ENCODE measurements at places on chromosomes 7 and 10.
A peak's percentile ranks its signal among the peaks of the same experiment; 100 is the strongest.

- no peak for DNase-seq
Observed at GRCh38 chr10:84177541-84178141, 4.0 kb downstream of the GPR15LG start.

- DNase-seq = no peak
Observed at GRCh38 chr10:100983868-100984671, 3.2 kb downstream of the MRPL43 start.

GRCh38 chr10:122796796-122797195 lies 48.9 kb downstream of the CUZD1 start:
- no peak for DNase-seq

- DNase-seq = no peak
Observed at GRCh38 chr7:44386139-44386913, 60.9 kb upstream of the CAMK2B start.

GRCh38 chr7:92735707-92736106 lies 100.7 kb downstream of the CDK6 start:
- no peak for DNase-seq

DNA sequence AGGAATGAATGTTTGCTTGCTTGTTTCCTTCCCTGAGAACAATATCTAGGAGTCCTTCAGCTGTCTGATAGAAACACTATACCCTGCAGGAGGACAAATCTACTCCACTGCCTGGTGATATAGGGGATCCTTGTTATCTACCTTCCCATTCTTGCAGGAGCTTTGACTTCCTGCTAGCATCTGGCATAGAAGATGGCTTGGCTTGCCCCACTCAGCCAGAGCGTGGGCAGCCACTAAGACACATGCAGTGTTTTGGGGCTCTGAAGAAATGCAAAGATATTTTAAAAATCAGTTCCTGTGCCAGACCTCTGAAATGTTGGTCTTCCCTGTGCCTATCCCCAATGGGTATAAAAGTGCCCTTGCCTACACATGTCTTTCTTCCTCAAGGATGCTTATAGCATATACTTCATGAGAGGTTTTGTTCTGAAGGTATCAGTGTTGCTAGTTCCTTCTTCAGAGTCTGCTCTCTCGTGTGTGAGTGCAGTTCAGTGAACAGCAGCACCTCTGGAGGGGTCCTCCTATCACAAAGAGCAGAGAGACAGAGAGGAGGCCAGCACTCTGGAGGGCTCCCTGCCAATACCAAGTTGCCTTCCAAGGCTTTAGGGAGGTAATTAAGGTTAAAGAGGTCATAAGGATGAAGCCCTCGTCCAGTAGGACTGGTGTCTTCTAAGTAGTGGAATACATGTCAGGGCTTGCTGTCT lies 149.1 kb upstream of the CALCR start:
- DNase-seq = no peak

DNA sequence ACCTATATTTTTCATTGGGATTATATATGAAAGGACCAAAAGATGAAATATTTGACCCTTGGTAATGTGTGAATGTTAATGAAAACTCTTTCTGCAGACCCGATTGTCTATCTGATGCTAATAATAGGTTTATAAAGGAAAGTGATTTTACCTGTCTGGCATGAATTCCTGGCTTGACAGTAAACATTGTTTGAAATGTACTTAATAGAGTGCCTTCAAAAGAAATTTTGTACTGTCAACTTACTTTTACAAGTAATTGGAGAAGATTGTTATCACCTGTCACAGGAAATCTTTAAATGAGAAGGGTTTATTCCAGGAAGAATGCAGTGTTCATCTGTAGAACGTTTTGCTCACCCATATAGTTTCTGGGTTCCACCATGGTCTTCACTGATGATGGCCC lies 588.2 kb downstream of the INHBA start:
- no peak for DNase-seq

- DNase-seq = no peak
Observed at GRCh38 chr10:122849090-122849489, 3.4 kb upstream of the CUZD1 start.

DNA sequence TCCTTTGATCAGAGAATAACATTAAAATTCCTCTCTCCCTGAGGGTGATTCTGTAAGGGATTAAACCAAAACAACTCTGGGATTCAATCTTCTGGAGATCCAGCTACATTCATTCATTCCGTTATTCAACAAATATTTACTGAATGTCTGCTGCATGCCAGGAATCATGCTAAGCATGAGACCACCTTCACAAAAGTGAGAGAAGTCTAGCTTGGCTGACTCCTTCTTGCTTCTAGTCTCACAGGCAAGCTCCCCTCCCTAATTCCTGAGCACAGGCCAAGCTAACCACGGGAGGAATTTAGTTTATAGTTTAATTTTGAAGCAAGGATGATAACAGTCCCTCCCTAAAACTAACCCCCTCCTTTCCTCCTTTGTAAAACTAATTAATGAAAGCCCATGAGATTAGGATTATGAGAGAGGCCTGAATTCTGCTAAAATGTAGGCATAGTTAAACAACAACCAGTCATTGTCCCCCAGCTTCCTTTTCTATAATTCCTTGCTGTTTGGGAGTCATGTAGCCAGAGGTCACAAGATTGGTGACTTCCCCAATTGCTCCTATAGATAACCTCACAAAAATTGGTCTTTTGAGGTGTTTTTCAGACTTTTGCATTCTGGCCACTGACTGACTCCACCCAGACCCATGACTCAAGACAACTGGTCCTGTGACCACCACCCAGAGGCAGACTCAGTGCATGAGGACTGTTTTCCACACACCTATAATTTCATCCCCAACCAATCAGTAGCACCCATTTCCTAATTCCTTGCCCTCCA lies 113.5 kb downstream of the ITGB8 start:
- DNase-seq = no peak

DNA sequence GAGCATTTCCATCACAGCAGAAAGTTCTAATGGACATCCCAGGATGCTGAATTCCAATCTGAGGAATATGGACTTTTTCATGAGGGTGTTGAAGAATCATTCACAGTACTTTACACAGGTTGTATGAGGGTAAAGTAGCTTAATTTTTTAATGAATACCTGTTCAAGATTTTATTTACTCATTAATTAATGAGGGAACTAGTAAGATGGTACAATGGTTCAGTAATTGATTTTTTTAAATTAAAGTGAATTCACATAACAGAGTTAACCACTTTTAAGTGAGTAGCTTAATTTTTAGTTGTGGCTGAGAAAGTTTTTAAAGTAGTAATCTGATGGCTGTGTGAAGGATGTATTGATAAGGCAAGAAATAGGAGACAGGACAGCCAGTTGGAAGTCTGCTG lies 266.5 kb downstream of the GFRA1 start:
- DNase-seq = no peak

GRCh38 chr10:5625992-5626777 lies 40.2 kb downstream of the ASB13 start:
- DNase-seq = no peak

GRCh38 chr10:86556532-86556931 lies 34.9 kb upstream of the WAPL start:
- DNase-seq = no peak

DNA sequence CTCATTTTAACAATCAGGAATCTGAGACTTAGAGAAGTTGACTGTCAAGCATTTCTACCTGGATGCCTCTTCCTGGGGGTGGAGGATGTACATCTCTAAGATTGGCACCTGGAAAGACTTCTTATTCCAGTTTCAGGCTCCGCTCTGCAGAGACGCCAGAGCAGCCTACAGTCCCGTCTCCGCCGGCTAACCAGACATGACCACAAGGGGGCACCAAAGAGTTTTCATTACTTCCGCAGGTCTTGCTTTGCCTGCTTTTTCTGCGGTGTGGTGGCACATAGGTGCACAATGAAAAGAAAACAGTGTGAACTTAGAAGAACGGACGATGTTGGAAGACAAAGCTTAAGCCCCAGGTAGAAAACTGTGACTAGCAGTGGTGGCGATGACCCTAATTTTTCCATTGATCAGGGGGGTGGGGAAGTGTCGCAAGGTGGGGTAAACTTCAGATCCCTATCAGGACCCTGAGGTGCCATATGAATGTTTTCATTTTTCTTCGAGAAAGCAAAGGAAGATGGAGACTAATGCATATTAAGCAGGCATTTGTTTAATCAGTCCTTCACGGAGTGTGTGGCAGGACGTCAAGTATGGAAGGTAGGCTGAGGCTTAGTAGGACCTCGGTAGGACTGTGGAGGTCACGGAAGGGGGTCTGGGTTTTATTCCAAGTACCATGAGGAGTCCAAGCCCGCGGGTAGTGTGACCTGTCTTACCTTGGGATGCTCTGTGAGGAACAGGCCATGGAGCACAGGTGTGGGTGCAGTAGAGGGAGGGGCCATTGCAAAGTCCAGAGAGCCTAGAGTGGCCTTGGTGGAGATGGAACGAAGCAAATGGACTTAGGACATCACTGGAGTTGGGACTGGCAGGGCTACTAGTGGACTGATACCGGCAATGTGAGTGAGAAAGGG lies 60.1 kb upstream of the SORCS3 start:
- DNase-seq = peak; percentile 22
